ENCODE measurements at places on chromosomes 12 and 14. TPM values are rescaled to one million over a fixed set of nuclear protein-coding genes. Genes with fewer than 3 reads are reported as not detected.

DNA sequence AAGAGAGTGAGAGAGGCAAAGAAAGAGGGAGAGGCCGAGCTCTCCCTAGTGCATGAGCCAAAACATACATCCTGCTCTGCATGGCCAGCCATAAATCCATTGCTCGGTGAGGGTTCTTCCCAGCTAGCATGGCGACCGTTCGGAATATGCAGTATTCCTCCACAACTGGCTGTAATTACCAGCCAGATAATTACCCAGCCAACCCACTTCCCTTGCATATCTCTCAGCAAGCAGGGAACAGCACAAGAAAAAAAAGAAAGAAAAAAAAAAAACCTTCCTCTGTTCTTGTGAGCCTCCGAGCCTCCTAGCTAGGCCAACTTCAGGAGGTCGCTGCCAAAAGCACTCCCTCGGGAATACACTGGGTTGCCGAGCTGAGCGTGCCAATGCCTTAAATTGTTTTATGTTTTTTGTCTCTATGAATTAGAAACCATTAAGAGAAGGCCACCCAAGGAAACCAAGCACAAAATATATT lies 567.9 kb downstream of the MED13L start:
- peak; percentile 81 for DNase-seq

DNA sequence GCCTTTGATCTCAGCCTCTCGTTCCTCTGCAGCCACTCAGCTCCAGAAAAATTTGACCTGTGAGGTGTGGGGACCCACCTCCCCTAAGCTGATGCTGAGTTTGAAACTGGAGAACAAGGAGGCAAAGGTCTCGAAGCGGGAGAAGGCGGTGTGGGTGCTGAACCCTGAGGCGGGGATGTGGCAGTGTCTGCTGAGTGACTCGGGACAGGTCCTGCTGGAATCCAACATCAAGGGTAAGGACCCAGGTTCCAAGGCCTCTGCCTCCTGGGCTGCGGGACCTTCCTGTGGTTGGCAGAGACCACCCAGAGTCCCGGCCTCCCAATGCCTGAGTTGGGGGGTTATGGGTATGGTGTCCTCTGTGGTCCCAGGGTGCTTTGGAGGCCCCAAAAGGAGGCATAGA lies 4.5 kb upstream of the GPR162 start:
- DNase-seq: no peak

GRCh38 chr14:101808894-101809670 lies 47.6 kb downstream of the PPP2R5C start:
- no peak for DNase-seq

DNA sequence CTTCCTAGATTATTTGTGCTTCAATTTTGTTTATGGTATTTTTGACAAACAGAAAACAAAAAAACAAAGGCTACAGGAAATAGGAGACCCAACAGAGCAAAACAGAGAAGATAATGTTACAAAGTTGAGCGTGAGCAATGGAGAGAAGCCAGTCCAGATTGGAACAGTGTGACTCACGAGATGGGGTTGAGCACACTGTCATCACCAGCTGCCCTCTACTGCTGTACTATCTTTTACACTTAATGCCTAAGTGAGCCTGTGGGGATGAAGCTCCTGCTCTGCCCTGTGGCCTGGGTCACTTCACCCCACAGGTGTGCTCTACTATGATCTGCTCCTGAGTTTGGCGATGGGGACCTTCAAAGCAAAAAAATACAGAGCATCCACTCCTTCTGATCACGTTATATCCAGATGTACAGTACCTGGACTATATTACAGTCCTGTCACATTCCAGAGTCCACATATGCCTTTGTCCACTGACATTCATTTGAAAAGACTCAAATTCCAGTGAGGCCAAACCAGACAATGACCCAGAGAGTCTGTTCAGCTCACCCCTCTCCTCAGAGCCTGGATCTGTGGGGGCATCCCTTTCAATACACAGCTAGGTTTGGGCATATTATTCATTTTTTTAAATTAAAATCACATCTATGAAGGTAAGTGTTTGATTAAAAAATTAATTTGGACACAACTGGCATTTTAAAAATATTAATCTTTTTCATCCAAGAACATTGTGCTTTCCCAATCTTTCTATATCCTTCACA lies 4.4 kb downstream of the IPO8 start:
- DNase-seq: peak; percentile 34

The JAG2 gene
- polyA plus RNA-seq: 25.2 TPM

Measured in heart left ventricle (tissue), 16 donors.